ENCODE measurements at places on chromosomes 12 and 14.

GRCh38 chr12:113287899-113288282 is 47.0 kb downstream of the SLC8B1 start:
- no peak for DNase-seq

- DNase-seq, result no peak
Observed at GRCh38 chr12:71589478-71589881, 74.2 kb downstream of the ZFC3H1 start.

DNA sequence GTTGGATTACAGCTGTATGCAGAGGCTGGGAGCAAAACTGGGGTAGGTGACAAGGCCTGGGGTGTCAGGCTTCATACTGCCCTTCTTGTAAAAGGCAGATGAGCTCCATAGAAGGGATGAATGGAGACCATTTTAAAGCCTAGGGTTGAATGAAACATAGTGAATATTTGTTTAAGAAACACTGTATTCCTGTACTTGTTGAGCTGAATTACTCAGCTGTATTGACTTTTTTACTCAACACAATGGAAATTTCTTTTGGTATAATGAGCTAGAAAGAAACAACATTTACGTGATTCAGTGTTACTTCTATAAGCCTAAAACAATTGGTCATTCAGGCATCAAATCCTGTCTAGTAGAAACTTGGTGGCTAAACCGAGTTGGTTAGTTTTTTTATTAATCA is 14.1 kb downstream of the ATP6V0A2 start:
- no peak for DNase-seq

DNA sequence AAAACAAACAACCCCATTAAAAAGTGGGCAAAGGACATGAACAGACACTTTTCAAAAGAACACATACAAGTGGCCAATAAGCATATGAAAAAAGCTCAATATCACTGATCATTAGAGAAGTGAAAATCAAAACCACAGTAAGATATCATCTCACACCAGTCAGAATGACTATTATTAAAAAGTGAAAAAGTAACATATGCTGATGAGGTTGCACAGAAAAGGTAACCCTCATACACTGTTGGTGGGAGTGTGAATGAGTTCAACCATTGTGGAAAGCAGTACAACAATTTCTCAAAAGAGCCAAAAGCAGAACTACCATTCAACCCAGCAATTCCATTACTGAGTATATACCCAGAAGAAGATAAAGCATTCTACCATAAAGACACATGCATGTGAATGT is 18.2 kb downstream of the PDE6H start:
- DNase-seq, result no peak

- DNase-seq, result no peak
Observed at GRCh38 chr12:113474635-113475436, 3.2 kb upstream of the LHX5 start.

GRCh38 chr14:104187121-104187889 is 48.9 kb downstream of the KIF26A start:
- no peak for DNase-seq

DNA sequence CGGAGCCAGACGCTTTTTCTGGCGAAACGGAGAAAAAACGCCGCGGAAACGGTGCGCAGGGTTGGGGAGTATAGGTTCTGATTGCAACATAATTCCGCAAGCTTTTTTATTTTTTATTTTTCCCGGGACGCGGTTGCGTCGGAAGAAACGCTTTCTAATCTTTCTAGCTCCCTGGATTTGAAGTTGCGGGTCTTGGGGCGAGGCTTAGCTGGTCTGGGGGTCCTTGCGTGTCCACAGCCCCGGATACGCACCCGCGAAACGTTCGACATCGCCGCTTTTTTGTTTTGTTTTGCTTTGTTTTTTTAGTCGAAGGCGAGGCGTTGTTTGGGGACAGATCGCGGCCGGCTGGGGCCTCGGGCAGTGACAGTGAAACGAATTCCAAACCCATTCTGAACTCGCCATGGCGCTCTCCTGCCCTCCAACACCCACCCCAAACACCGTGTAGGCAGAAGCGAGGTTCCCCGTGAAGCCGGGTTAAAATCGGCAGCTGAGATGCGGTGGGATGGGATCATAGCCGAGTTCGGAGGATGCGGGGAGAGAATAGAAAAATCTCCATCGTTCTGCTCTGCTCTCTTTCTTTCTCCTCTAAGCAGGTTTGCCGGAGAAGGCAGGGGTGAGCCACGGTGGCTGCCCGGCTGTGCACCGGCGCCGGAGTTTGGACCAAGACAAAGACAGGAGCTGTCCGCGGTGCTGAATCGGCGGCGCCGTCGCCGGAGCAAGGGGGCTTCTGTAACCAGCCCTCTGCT is 8.1 kb upstream of the LHX5 start:
- no peak for DNase-seq

GRCh38 chr14:51253880-51254279 is 13.8 kb downstream of the TMX1 start:
- DNase-seq, result no peak

DNA sequence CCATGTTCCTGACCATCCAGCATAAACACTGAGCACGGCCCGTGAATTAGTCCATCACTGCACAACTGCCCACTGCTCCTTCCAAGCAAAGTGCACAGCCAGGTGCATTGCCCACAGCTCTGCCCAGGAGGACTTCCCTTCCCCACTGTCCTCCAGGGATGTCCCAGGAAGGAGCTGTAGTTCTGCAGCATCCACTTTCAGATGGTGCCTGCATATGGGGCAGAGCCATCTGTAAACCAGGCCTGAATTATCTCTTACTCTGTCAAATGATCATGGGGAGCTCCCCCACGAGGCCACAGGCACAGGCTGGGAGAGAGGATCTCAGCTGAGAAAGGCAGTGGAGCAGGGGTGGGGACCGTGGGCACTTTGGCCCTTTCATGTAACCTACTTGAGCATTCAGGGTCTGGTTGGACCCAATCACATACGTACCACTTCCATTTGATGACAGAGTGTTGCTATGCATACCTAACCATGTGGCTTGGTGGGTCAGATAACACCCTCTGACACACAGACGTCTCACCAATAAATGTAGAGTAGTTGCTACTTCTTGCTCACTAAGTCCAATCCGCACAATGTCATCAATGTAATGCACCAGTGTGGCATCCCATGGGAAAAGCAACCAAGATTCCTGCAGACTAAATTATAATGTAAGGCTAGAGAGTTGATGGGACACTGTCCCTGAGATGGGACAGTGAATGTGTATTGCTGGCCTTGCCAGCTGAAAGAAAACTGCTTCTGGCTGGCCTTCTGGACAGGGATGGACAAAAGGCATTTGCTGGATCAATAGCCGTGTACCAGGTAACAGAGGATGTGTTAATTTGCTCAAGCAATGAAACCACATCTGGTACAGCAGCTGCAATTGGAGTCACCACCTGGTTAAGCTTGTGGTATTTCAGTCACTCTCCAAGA is 113.8 kb upstream of the C14orf180 start:
- DNase-seq, result no peak

DNA sequence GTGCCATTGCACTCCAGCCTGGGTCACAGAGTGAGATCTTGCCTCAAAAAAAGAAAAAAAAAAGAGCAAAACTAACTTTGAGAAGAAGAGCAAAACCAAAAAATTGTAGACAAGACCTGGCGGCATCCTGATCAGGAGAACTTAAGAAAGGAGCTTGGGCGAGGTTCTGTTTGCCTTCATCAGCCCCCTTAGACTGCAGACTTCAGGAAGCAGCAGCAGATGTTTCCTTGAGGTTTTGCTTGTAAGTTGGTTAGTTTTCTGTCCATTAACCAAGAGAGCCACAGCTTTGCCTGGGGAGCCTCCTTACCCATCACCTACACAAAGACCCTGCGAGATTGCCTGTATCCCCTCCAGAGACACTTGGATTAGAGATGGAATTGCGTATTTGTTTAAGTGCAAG is 189.0 kb downstream of the AACS start:
- DNase-seq, result no peak

- no peak for DNase-seq
Observed at GRCh38 chr14:72766296-72766695, 127.6 kb downstream of the DPF3 start.

GRCh38 chr12:126567016-126567415 is 1501.8 kb downstream of the AACS start:
- DNase-seq, result no peak

GRCh38 chr12:20463913-20464524 is 95.7 kb downstream of the PDE3A start:
- DNase-seq, result no peak

DNA sequence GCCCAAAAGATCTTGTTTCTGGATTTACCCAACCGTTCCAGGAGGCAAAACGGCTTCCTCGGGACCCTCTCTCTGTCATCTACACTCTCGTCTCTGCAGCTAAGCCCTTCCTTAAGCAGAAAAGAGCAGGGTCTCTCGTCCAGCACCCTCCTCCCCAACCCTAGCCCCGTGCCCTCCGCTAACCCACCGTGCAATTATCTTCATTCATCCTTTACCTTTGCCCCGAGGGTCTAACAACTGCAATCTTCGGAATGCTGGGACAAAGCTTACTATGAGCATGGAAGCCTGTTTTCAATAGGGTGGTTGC is 276 bp upstream of the BMAL2 start:
- DNase-seq, result no peak

- no peak for DNase-seq
Observed at GRCh38 chr14:55430024-55430690, 10.3 kb downstream of the TBPL2 start.

DNA sequence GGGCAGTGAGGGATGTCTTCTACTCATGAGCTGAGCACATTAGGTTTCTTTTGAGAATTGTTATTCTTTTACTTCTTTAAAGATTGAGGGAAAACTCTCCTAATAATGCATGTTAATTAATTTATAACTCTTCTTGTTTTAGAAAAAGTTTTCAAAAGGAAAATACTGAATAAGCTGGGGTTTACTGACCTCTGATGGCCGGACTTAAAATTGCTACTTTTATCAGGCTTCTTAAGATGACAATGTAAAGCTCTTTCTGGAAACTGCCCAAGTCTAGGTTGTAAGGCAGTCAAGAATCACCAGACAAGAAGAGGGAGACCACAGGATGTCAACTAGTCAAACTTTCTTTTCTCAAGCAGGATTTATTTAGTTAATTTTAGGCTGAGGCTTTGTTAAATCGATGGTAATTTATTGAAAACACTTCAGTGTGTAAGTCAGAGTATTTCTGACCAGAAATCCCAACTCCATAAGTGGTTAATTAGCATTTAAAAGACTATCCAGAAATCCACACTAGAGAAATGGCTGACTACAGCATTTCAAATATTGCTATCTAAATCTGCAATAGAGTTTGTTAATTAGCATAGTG is 82.1 kb downstream of the AVPR1A start:
- DNase-seq, result no peak

GRCh38 chr12:1383758-1384157 is 210.6 kb downstream of the FBXL14 start:
- no peak for DNase-seq

- DNase-seq, result no peak
Observed at GRCh38 chr14:26286913-26287205, 311.0 kb downstream of the NOVA1 start.

DNA sequence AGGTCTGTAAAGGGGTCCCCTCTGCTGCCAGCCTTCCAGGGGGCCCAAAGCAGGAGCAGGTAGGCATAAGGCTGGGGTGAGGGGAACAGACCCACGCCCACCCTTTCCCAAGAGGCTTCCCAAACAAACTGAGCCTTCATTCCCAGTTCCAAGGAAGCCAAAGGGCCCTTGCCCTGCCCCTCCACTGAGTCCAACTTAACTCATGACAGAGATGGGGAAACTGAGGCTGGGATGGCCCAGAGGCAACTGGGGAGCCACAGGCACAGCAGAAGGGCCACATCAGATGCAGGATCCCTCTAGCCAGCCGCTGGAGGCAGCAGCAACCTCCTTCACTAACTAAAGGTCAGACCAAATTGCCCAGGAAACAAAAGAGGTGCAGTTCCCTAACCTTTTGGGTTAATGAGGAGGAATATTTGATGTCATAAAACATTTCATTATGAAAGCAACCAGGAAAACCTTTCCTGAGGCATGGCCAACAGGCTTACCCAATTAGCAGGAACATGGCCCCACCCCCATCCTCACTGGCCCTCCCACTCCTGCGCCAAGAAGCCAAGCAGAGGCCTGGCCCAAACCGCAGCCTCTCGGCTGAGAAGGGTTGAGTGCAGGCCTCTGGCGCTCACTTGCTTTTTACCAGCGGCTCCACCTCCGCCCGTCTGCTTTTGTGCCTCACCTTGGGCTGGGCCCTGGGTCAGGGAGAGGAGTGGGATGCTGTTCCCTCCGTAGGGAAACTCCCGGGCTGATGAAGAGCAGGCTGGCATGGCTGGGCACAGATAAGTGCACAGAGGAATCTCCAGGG is 293.5 kb upstream of the RTL1 start:
- DNase-seq, result no peak

DNA sequence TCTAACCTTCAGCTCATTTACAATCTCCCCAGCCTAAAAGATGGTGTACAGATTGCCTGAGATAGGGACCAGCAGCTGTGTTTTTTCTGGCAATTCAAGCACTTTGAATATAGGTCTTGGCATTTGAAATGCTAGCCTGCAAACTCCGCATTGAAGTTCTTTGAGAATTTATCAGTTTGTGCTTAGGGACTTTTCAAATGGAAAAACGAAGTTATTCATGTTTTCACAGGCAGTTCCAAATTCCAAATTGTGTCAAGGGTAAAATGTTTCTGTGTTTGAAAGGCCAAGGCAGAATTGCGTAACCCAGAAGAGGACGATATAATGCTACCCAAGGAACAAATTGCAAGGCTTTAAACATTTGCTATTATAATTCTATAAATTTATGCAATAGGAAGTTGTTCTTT is 168.9 kb upstream of the RASSF8 start:
- no peak for DNase-seq

- peak; percentile 21 for DNase-seq
Observed at GRCh38 chr12:125015680-125016310, 22.4 kb downstream of the BRI3BP start.

DNA sequence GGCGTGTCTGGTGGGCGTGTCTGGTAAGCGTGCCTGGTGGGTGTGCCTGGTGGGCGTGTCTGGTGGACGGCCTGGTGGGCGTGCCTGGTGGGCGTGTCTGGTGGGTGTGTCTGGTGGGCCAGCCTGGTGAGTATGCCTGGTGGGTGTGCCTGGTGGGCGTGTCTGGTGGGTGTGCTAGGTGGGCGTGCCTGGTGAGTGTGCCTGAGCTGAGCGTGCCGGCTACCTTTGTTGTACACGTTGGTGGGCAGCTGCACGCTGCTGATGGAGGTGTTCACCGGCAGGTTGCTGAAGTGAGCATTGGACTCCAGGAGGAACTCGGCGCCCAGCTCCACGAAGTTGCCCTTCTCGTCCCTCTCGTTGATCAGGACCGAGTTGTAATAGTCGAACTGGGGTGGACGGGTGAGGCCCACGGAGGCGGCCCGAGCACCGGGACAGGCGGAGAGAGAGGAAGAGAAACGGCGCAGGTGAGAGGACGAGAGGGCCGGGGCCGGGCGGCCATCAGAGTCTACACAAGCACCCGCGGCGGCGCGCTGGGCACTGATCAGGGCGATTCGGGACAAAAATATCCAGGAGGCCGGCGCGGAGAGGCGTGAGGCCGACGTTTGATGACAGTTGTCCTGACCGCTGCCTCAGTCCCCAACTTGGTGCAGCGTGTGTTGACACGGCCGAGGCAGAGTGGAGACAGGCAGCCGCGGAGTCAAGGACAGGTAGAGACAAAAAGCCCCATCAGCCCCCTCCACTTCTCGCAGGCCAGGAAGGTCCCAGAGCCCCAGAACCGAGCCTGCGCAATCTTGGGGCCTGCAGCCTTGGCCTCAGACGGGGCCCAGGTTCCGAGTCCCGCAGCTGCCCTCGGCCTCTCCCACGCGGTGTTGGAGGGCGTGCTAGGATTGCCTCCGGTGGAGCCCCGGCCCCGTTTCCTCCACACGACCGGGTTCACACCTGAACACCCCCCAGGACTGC is 10.5 kb downstream of the CACNA2D4 start:
- no peak for DNase-seq

All from nucleus accumbens (tissue), 56 donors.